ENCODE measurements at places on chromosomes 12 and 14.

DNA sequence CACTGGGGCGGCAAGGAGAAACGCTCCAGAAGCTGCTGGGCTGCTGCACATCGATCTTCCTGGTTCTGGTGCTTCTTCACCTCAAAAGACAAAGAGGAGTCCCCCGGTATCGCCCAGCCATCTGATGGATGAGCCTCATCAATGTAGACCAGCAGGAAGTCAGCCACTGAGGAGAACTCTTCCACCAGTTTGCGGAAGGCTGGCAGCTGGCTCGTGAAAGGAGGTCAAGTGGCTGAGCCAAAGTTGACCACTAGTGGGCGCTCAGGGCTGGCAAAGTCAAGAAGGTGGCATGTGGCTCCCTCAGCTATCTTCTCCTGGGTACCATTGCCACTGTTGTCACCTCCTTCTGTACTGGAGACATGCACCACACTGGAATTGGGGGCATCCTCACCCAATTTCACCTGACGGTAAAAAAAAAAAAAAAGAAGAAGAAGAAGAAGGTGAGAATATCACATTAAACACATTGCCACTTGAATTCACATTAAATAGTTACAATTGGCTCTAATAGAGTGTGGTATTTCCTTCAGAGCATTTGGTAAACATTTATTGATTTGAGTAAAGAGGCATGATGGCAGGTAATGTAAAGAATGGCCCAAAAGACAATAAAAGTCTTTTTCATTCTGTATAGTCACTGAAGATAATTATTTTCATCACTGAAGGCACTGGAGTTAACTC lies 8.3 kb downstream of the DIO2 start:
- DNase-seq = no peak

GRCh38 chr12:54829511-54829910 lies 24.8 kb upstream of the MUCL1 start:
- no peak for DNase-seq

DNA sequence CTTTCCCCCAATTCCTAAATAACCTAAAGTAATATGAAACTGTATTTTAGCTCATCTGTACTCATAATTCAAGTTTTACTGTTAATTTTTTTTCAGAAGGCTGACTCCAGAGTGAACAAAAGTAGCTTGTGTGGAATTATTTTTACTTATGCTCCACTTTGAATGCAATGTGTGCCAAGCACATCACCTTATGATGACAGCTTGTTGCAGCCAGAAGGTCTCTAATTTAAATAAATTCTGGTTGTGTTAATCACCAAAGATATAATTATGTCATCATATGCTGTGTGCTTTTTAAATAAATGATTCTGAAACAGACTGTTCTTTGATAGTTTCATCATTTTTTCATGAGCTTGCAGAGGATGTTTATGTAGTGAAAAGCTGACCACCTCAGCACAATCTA lies 283.1 kb downstream of the TMEM117 start:
- no peak for DNase-seq

GRCh38 chr12:103198499-103198898 lies 241.0 kb downstream of the ASCL1 start:
- DNase-seq = no peak

DNA sequence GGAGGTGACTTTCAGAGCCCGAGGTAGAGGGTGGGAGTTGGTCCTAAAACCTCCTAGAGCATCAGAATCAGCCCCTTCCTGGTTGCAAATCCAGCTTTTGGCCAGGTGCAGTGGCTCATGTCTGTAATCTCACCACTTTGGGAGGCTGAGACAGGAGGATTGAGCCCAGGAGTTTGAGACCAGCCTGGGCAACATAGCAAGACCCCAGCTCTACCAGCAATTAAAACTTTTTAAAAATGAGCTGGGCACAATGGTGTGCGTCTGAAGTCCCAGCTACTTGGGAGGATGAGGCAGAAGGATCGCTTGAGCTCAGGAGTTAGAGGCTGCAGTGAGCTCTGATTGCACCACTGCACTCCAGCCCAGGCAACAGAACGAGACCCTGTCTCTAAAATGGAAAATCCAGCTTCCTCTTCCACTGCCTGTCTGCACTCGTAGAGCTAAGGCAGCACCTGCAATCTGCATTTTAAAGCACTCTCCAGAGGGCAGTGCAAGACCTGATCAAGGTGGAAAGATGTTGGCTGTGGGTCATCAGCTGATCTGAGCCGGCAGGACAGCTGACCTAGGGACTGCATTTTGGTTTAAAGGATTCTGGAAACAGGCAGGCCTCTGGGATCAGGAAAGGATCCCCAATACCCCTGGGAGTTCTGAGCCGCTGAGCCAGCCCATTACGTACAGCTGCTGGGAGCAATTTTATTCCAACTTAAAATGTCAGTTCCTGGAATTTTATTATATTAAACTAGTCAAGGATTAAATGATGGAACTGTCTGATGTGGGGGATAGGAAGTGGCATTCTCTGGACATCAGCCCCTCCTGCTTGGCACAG lies 1.8 kb upstream of the TESC start:
- DNase-seq = no peak

GRCh38 chr12:66345956-66346355 lies 43.7 kb downstream of the HELB start:
- DNase-seq = no peak

Measured in right atrium auricular region (tissue), 2 donors.